ENCODE measurements at places on chromosomes 2 and 18. TPM values are rescaled to one million over a fixed set of nuclear protein-coding genes. Genes with fewer than 3 reads are reported as not detected.

DNA sequence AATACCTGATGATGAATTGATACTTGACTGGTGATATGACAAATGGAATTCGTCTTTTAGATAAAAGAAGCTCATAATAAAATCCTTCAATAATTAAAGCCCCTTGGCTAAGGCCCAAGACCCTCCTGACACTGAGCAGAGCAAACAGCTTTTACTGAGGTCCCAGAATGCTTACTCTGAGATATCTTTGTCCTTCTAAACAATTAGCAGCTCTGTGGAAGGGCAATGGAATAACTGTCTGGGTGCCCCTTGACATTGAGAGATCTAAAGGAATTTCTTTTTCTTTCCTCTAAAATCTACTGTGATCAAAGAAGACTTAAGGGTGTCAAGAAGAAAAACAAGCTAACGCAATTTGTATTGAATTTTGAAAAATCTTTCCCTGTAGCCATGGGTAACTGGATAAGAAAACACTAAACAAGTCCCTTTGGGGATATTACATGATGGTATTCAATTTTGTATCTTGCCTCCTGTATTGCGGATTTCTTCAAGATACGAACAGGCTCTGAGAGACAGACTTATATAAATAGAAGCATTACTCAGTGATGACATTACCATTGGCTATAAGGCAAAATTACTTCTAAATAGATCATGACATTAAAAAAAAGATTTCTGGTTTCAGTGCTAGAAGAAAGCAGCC lies 128.8 kb downstream of the MREG start:
- DNase-seq, result no peak

Gene PLEK
- total RNA-seq, result 2.4 TPM

GRCh38 chr2:1628893-1629292 lies 115.4 kb downstream of the PXDN start:
- no peak for DNase-seq

Gene GPR45
- not detected for total RNA-seq

Gene GPR75
- 1.3 TPM for total RNA-seq

Gene CDH20
- 0.10 TPM for total RNA-seq

All from psoas muscle (tissue), 8 donors.